Activated naive CD4-positive, alpha-beta T cell treated with anti-CD3 and anti-CD28 coated beads, Interleukin-2, amount 50 U/mL, for 16 hours (primary cell): ENCODE measurements at places on chromosomes 3 and 15.

GRCh38 chr3:131728898-131729642, 226.3 kb upstream of the MRPL3 start:
- no peak for DNase-seq

DNA sequence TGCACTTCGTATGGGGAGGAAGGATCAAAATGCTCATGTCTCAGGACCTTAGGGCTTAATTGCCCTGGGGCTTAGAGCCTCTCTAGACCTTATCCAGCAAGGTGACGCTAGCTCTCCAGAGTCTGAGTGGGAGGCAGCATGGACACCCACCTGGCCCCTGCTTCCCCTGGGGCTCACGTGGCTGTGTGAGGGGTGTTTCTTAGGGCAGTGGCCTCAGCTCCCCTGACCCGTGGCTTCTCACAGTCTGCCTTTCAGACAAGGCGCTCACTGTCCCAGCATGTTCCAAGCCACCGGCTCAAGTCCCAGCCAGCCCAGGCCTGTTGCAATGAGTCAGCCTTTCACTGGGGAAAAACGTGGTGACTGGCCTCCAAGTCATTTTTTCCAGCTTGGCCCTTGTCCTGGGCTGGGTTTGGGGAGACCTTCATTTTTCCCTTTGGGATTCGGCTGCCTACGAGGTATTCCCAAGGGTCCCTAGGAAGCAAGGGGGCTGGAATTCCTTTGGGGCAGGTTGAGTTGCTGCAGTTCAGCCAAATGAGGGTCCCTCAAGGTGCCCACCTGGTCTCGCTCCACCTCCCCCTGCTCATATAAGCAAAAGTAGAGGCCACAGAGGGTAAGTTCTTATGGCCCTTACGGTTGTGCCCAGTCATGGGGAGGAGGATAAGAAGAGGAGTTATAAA, 15.7 kb downstream of the BHLHE40 start:
- no peak for DNase-seq

DNA sequence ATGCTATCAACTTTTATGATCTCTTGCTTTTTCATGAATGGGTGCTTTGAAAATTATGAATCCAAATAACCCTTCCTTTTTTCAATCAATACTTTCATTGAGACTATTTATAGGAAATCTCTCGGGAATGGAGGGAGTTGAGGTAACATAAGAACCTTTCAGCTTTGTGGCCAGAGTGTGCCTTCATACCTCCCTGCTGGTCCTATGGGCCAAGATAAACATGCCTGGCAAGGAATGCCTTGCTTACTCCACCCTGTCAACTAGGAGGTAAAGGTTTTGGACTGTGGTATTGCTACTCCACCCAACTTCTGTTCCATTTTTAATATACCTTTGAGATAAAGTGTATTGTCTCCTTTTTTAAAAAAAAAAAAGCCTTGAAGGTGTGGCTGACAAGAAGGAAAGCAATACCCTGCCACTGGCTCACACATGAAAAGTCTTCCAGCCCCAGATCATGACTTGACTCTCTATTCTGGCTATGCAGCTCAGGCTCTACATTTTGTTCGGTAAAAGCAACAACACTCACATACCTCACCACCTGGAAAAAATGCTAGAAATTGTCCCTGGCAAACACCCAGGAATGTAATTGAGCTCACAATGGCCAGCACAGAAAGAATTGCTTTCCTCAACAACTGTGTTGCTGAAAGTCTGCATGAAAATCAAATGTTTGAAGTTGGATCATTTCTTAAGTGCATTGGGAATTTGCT, 35.8 kb downstream of the COL8A1 start:
- DNase-seq, result no peak

GRCh38 chr3:7238565-7239295, 377.8 kb downstream of the GRM7 start:
- DNase-seq, result no peak

GRCh38 chr3:9111417-9111816, 138.0 kb downstream of the SRGAP3 start:
- DNase-seq, result no peak

GRCh38 chr3:29291260-29291981, 10.6 kb downstream of the RBMS3 start:
- DNase-seq, result no peak

GRCh38 chr3:58336135-58336882, 3.6 kb downstream of the PXK start:
- DNase-seq, result no peak

DNA sequence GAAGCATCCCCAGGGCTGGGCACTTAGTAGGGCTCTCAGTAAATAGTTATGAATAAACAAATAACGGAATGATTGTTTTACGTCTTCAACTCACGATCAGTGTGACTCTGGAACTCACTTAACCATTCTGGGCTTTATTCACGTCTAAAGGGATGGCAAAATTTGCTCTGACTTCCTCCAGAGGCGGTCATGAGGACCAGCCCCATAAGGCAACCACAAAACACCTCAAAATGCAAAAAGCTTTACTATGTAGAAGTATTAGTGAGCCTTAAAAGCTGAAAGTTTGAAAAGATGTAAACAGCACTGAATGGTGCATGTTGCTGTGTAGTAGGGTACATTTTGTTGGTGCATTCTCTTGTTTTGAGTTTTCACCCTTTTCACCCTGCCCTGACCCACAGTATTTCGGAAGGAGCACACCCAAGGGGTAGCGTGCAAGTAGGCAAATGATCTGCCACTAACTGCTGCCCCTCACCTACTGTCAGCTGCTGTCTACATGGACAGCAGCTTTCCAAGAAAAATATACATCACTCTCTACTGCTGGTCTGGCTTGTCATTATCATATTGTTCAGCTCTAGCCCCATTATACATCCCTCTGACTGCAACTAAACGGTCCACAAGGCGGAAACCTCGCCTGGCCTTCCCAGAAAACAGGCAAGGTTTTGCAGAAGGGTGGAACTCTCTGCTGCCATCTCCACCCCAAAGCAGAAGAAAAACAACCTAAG, 308.5 kb upstream of the PROK2 start:
- DNase-seq, result no peak

DNA sequence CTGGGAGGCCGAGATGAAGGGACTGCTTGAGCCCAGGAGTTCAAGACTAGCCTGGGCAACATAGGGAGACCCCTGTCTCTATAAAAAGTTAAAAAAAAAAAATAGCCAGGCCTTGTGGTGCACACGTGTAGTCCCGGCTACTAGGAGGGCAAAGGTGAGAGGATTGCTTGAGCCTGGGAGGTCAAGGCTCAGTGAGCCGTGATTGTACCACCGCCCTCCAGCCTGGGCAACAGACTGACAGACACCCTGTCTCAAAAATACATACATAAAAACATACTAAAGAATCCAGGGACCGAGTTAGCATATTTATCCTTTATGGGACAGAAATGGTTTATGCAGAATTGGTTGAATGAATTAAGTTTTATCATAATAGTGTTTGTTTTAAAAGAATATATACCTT, 13.7 kb downstream of the SIAH2 start:
- no peak for DNase-seq

GRCh38 chr3:112623717-112624116, 17.2 kb downstream of the CCDC80 start:
- DNase-seq, result no peak

DNA sequence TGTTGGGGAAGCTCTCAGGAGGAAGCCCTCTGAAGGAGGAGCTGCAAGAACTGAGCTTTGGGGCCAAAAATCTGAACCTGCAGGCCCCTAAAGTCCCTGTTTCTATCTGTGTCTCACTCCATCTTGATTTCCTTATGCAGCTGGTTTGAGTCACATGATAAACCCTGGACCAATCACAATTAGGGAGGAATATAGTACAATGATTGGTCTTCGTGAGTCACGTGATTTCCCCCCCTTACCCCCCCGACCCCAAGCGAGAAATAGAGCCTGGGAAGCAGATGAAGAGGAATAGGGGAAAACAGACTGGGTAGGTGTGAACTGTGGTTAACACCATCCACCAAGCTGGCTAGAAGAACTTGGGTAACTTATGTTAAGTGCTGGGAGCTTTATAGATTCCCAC, 12.9 kb downstream of the CRABP1 start:
- DNase-seq, result no peak

DNA sequence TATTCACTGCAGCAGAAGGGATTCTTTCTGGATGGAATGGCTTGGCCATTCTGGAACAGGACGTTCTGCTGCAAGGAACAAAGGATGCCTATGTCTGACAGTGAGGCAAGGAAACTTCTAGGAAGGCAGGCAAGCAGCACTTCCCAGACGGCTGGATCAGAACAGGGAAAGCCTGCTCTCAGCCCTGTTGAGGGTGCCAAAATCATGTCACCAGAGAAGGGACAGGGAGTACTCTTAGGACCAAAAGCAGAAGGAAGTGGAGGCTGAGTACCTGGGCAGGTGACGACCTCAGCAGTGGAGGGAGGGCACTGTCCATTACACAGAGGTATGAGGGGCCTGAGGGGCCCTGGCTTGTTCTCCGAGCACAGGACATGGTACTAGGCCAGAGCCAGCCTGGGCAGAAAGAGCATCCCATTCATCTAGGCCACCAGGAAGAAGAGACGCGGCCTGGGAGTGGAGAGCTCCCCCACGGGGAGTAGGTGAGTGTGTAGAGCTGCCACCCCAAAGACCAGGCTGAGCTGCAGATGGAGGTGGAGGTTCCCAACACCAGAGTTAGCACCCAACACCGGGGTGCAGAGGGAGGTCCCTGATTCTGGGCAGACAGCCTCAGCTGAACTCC, 9.6 kb downstream of the KLF15 start:
- no peak for DNase-seq

DNA sequence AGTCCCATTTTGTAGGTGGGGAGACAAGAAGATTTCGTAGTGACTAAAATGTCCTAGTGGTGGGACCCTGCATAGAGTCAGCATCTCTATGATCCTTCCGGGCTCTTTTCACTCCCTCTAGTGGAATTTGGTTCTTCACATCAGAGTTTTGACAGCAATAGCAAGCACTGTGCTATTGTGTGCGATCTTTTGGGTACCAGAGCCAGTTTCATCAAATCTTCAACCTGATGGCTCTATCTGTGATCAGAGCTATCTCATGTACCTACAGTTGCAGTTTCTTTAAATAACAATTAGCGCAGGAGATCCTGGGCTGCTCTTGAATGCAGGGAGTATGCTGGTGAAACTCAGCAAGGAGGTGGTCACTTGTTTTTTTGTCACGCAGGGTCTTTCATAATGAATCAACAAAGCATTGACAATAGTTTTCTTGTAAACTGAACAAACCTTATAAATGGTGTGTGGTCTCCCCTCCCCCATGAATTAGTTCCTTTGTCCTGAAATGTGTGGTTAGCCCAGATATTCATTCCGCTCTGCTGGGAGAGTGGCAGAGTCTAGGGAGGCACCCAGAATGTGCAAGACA, 257.2 kb upstream of the SOX2 start:
- no peak for DNase-seq

GRCh38 chr3:168864107-168865021, 768.6 kb upstream of the GOLIM4 start:
- DNase-seq, result no peak

DNA sequence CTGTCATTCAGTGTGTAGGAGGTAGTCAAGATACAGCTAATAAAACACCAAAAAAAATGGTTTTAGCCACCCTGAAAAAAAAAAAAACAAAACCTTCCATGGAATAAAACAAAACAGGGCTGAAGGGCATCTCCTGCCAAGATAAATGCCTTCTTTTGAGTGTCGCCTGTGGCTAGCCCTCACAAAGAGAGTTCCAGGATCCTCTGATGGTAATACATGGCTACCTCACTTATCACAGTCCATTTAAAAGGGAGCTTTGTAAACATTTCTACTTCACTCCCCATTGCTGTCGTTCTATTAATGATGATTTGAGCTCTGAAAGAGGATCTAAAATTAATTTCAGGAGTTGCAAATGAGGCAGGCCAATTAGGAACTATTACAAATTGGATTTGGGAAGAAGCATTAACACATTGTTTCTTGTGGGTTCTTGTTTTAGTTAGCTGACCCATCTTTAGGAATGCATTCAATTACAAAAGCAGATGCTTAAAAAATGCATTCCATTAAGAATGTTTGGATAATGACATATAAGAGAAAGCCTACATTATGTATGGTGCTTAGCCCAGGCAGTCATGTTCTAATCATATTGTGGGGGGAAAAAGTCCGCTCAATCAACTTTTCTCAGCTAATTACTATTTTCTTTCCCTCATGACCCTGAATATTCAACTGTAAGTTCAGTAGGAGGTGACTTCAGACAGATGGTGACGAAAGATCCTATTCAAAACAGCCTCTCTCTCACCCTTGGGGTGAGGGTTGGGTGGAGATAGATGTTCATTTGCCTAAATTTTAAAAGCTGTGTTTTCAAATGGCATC, 255.1 kb upstream of the WNT5A start:
- no peak for DNase-seq

DNA sequence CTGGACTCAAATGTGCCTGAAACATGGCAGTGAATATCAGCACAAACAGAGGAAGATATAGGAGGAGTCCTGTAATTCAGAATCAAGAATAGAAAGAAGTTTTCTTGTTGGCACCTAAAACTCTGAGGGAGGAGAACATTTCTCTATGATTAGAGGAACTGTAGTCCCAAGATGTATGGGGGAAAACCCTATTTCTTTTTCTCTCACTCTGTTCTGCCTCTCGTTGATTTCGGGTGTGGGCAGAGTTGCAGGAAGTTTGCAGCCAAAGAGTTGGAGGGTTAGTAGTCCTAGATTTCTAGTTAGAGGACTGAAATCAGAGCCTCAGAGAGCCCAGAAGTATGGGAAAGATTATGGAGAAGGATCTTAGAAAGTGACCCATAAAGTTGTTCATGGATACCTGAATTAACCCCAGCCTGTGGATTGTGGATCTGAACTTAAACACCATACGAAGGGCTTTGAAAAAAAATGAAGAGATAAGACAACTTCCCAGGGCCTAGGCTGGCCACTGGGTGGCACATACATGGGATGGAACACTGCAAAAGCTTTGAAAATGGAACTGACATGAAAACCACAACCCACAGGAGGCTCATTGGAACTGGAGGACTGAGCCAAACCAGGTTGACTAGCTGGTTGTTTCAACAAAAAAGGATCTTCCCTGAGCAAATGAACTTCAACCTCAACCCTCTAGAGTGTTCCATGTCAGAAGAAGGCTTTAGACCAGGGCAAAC, 34.6 kb downstream of the FMN1 start:
- DNase-seq, result no peak

DNA sequence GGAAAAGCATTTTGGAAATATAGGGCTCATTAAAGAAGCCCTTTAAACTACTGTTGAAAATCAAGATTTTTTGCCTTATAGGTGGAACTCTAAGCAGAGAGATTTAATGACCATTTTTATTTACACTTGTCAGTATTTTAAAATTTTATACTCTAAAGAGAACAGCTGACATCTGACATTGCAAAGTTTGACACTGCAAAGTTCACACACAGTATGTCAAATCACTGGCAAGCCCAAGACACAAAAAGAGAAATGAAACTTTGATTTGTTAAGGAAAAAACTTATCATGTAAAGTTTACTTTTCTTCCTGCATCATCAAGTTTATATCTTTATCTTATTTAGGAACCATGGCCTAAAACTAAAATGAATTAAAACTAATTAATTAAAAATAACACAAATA, 40.2 kb downstream of the DPH6 start:
- DNase-seq, result no peak

DNA sequence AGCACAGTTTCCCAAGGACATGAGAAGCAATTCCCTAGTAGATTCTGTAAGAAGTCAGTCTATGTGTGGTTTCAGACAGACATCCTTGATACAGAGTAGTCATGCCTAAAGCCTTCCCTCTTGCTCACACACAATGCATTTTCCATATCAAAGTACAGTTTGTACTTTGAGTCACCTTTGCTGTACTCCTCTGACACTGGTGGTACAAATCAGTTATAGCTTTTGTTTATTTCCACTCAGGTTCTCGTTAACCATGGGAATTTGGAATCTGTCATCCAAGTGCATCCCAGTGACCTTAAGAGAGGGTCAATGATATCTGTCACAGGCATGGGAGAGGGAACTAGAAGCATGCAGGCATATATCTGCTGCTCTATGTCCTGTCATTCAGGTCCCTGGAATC, 3.6 kb upstream of the GNB4 start:
- DNase-seq, result no peak
